ENCODE measurements at places on chromosomes 3 and 15.

- no peak for DNase-seq
These were observed 64.8 kb upstream of the HEG1 start for GRCh38 chr3:125120379-125121122.

GRCh38 chr15:77416954-77417353, 3.0 kb downstream of the PEAK1 start:
- no peak for DNase-seq

DNA sequence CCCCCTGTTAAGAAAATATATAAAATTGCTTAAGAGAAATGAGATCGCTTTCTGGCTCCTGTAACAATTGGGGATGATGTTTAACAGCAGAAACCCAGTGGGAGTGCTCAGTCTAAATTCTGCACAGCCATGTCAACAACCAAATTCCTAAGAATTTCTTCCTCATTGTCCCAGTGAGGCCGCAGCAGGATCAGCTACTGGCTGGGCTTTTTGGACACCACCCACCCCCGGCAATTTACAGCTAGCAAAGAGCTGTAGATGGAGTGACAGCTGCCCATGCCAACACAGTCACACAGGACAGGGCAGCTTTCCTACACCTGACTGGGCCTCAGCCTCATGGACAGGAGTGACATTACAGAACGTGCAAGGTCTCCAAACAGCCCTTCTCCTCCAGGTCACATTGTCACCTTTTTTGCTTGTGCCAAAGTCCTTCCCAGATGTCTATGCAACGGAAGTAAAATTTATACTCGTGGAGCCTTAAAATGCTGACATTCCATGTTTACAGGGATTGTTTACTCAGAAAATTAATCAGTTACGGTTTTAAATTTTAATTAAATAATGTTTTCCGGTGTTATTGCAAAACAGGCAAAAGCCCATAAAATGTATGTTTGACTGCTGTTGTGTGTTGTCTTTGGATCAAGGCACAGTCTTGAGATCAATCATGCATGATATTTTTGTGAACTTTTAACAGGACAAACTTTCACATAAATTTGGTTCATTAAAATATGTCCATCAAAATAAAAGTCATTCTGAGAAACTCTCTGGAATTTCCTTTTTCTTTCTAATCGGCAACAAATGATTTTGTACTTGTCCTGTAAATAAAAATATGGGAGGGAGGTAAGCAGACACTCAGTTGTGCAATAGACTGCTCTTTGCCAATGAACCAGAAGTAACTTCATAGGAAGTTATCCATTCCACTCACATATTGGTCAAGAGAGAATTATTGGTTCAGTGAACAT, 943.2 kb downstream of the MCTP2 start:
- peak; percentile 79 for DNase-seq

- no peak for DNase-seq
These were observed 83.1 kb upstream of the PLCL2 start for GRCh38 chr3:16801698-16802097.

- no peak for DNase-seq
These were observed 2.6 kb upstream of the LAMB2 start for GRCh38 chr3:49135499-49135898.

GRCh38 chr15:81483496-81483895, 109.5 kb upstream of the TMC3 start:
- DNase-seq, result no peak

All from Caki2 (cell line).